ENCODE measurements at places on chromosomes 12 and 14. TPM values are rescaled to one million over a fixed set of nuclear protein-coding genes. Genes with fewer than 3 reads are reported as not detected.

Gene DDN
- total RNA-seq, result 0.81 TPM

Gene BHLHE41
- total RNA-seq, result 0.81 TPM

Gene CACNA2D4
- 9.4 TPM for total RNA-seq

Gene SLC22A17
- total RNA-seq, result 23.4 TPM

Gene TSHR
- total RNA-seq, result not detected

Gene ESYT1
- total RNA-seq, result 254 TPM

Gene CDCA3
- 3.5 TPM for total RNA-seq

Gene HOXC9
- total RNA-seq, result not detected

Gene AMDHD1
- 0.81 TPM for total RNA-seq

Gene TPH2
- not detected for total RNA-seq

Gene NRL
- 5.7 TPM for total RNA-seq

Gene POTEG
- not detected for total RNA-seq

Gene FGD4
- 3.2 TPM for total RNA-seq

Gene DEPDC4
- 0.27 TPM for total RNA-seq

Gene TRAFD1
- total RNA-seq, result 33.4 TPM

Gene C1RL
- total RNA-seq, result 71.9 TPM

Gene DIO3
- total RNA-seq, result under 0.01 TPM

Gene KLHL33
- 0.27 TPM for total RNA-seq

Gene ENDOU
- 0.27 TPM for total RNA-seq

Gene CCDC196
- not detected for total RNA-seq

Gene PPP1R36
- not detected for total RNA-seq

Gene PPP4R4
- total RNA-seq, result under 0.01 TPM

Gene KLHDC1
- 4.3 TPM for total RNA-seq

Measured in hematopoietic multipotent progenitor cell (in vitro differentiated cells).